ENCODE measurements at places on chromosomes 5 and 9.

- DNase-seq = no peak
Measured at GRCh38 chr5:97923496-97923895, 740.4 kb upstream of the RIOK2 start.

DNA sequence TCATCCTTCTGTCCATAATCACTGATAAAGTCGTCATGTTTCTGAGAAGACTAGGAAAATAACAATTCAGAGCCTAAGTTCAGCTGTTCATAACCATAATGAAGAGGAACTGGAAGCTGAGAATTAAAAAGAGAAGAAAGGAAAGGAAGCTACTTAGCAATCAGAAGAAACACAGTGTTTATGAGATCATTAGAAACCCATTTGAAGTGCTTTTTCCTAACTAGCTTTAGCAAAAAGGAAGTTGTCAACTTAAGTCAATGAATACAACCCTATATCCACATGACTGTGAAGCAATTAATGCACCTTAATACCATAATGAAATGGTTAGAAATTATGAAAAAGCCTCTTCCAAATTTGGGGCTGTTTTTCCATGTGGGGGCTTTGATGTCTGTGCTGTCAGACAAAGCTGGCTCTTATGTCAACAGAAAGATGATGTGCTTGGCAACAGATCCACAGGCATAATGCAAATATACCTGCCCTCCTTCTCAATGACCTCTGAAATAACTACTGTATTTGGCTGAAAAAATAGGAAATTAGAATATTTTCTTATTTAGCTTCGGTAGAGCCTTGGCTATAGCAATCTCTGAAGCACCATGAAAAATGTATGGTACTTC, 463.5 kb downstream of the RASEF start:
- DNase-seq = no peak

- no peak for DNase-seq
Measured at GRCh38 chr5:103923616-103924168, 361.1 kb upstream of the NUDT12 start.

DNA sequence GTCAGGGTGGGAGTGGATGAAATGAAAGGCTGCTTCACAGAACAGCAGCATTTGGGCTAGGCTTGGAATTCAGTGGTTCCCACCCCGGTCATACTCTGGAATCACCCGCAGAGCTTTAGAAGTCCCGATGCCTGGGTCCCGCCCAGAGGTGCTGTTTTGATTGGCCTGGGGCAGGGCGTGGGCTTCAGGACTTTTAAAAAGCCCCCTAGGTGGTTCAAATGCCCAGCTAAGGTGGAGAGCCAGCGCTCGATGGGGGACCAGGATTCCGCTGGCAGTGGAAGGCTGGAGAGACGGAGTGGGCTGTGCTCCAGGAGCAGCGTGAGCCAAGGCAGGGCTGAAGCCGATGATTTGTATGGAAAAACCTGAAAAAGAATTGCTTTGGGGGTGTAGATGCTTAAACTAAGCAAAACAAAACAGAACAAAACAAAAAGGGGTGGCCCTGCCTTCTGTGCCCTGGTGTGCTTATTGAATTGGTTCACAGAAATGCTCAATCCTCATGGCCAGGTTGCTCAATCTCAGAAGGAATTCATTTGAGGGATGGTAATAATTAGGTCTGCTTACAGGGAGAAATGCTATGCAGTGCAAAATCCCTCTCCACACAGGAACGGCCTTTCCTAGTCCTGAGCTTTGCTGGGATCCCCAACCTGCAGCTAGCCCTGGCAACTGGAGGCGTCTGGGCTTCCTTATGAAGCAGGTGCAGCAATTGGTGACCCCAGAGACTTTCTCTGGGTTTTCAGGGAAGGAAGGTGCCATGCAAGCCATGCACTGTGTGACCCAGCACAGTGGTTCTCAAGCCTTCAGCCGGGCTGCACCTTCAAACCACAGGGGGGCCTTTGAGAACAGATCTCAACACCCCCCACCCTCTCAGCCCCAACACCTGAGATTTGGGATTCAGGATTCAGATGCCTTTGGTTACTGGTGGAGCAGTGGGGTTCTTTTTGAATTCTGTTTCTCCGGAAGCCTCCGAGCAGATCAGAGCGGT, 174.0 kb upstream of the ZNF618 start:
- no peak for DNase-seq

Data from activated CD4-positive, alpha-beta T cell treated with anti-CD3 and anti-CD28 coated beads for 48 hours (primary cell).